ENCODE measurements at places on chromosomes 5 and 9. TPM values are rescaled to one million over a fixed set of nuclear protein-coding genes. Genes with fewer than 3 reads are reported as not detected.

DNA sequence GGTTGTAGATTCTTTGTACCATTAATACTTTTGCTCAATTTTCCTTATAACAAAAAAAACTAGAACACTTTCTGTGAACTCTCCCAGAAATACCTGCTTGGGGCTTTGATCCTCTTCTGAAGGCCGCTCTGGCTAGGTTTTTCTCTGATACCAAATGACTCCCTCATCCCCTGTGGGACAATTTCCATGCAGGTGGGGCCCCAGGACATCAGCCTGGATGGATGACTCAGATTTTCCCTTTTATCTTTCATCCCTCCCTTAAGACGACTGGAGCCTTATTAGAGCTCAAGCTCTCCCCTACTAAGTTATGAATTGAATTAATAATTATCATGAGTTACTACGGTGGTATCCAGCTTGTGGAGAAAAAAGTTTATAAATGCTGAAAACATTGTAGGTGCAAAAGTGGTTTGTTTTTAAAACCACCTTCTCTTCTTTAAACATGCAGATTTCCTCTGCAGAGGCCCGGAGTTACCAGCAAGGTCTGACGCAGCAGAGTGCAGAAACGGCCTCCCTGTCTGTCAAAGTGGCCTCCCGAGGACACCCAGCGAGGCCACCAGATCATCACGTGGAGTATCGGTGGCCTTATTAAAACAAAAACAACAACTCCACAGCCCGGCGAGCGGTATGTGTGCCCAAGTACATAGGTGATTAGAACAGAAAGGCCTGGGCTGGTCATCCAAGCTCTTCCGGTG, 50.8 kb upstream of the IRX4 start:
- no peak for DNase-seq

- DNase-seq, result no peak
Measured at GRCh38 chr9:131112374-131113154, 12.8 kb upstream of the NUP214 start.

- DNase-seq, result no peak
Measured at GRCh38 chr5:95786821-95787418, 35.6 kb downstream of the GLRX start.

DNA sequence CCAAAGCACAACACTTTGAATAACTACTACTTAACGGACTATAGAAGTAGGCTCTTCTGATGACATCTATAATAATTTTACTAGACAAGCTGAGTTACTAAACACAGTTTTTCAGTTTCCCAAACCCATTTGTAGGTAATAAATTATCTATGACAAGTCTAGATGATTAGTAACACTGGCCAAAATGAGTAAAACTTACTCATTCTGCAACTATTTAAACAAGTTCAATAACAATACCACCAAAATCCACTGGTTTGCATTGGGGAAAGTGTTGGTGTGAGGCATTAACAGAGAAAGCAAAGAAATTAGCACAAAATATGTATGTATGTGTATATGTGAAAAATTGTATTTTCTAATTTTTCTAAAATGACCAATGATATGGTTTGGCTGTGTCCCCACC, 119.3 kb downstream of the NR2F1-AS1 start:
- no peak for DNase-seq

DNA sequence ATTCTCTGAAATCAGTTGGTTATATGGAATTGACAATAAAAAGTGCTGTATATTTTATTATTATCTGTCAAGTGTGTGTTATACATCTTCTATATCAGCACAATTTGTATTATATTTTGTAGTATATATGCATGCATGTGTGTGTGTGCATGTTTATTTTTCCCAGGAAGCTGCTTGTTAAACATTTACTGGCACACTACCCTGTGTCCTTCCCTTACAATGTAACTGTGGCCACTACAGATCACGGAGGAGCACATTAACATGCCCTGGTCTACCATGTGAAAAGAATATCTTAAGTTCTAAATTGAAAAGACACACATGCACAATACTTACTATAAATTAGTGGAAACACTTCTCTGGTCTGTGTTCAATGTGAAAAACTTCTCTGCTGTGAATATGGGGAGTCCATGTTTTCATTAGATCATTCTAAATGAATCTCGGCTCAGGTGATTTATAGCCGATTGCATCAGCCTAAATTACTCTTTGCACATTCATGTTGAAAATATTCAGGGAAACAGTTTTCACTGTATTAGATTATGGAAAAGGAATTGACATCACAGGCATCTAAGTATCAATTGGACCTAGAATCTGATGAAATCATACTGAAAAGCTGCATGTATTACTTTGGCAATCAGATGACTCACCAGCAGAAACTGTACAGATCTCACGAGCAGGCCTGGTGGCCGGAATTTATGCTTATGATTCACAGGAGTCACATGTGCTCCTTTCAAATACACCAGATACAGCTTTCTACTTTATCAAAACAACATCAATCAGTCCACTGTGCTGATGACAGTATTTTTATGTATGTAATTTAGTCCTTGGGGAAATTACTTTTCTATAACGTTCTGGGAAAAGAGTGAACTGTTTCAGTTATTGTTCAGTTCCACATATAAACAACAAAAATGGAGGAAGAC, 39.4 kb downstream of the LURAP1L start:
- peak; percentile 76 for DNase-seq

- no peak for DNase-seq
Measured at GRCh38 chr9:135743021-135743420, 41.0 kb downstream of the KCNT1 start.

GRCh38 chr9:88197016-88197415, 58.7 kb upstream of the SPATA31C2 start:
- DNase-seq, result no peak

- DNase-seq, result no peak
Measured at GRCh38 chr5:133607451-133607850, 4.9 kb downstream of the FSTL4 start.

Gene NEUROG1
- not detected for total RNA-seq

Gene AIF1L
- total RNA-seq, result 21.1 TPM

Gene ENHO
- 0.61 TPM for total RNA-seq

Gene PCDHA9
- total RNA-seq, result not detected

Gene THG1L
- 8.8 TPM for total RNA-seq

Gene IFNE
- not detected for total RNA-seq

Gene PCDHGA6
- 2.9 TPM for total RNA-seq
